ENCODE measurements at places on chromosomes 2 and 18. TPM values are rescaled to one million over a fixed set of nuclear protein-coding genes. Genes with fewer than 3 reads are reported as not detected.

MAP2 gene
- total RNA-seq: 1.2 TPM

DNA sequence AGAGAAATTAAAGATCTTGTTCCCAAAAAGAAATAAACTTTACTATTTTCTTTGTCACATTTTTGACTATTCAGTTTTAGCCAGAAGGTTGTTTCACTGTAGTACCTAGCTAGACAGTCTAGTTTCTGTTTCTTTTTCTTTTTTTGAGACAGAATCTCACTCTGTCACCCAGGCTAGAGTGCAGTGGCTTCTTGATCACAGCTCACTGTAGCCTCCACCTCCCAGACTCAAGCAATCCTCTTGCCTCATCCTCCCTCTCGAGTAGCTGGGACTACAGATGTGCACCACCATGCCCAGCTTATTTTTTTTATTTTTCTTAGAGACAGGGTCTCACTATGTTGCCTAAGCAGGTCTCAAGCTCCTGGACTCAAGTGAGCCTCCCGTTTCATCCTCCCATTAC lies 2.2 kb downstream of the RBM45 start:
- DNase-seq: no peak

GRCh38 chr2:217868911-217869334 lies 133.9 kb downstream of the TNS1 start:
- DNase-seq: peak; percentile 51

GRCh38 chr2:182807319-182807718 lies 59.1 kb downstream of the FRZB start:
- no peak for DNase-seq

GRCh38 chr18:3217948-3218647 lies 1.7 kb downstream of the MYOM1 start:
- DNase-seq: no peak

DNA sequence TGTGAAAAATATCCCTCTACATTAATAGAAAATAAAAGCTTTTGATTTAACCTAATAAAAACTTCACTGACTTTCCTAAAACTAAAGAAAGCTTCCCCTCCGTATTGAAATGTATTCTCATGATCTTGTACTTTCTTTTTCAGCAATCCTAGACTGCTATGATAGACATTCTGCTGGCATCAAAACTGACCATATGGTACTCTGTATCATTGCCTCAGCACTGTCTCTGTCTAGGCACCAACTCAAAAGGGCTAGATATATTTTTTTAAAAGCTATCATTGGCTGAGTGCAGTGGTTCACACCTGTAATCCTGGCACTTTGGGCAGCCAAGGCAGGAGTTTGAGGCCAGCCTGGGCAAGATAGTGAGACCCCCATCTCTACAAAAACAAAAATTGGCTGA lies 32.9 kb downstream of the CDKL4 start:
- DNase-seq: no peak

DNA sequence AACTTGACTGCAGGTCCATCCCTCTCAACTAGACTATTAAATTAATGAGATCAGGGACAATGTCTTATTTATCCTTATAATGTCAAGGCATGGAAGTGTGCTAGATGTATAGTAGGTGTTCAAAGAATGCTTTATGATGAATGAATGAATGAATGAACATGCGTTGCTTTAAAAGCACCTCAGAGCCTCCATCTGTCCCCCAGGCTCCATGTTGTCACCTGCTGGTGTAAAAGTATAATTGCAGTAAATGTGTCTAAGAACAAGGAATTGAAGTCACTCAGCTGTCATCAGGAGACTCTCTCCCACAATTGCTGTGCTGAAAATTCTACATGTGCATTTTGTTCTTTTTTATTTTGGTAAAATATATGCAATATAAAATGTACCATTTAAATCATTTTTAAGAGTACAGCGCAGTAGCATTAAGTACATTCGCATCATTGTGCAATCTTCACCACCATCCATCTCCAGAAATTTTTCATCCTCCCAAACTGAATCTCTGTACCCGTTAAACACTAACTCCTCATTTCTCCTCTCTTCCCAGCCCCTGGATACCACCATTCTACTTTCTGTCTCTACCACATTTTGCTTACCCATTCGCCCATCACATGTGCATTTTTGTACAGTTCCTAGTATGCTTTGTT lies 52.6 kb downstream of the GNAL start:
- no peak for DNase-seq

TGFA gene
- not detected for total RNA-seq

ASPRV1 gene
- total RNA-seq: not detected

- DNase-seq: no peak
These were observed 29.3 kb upstream of the INSIG2 start for GRCh38 chr2:118058951-118059350.

TBR1 gene
- not detected for total RNA-seq

KRCC1 gene
- 26.0 TPM for total RNA-seq

- no peak for DNase-seq
These were observed 85.4 kb upstream of the ATG16L1 start for GRCh38 chr2:233165895-233166661.

ZNF385B gene
- total RNA-seq: 0.24 TPM

LOXHD1 gene
- total RNA-seq: not detected

- no peak for DNase-seq
These were observed 849 bp upstream of the VRK2 start for GRCh38 chr2:58045580-58046334.

UGT1A8 gene
- total RNA-seq: not detected

TUBB8B gene
- total RNA-seq: not detected

DNA sequence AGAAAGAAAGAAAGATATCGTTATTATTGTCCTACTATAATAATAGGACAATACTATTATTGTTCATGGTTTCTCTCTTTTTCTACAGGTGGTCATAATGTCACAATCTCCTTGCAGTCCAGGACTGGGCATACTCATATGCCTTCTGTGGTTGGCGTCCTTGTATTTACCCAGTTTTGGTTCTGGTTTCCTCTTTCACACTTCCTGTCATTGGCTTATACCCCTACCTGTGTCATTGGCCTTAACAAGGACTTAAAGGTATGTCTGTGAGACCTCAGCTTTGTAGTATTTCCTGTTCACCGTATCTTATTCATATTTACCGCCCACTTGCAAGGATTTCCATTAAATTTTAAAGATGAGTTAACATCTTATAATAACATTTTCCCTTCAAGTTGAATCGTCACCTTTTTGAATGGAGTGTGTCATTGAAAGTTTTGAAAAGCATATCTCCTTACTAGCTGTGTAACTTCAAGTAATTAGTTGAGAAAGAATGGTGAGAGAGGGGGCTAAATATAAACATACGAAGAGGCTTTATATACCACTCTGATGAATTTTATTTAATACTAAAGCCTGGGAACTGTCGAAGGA lies 36.5 kb upstream of the HTR2B start:
- no peak for DNase-seq

- DNase-seq: no peak
These were observed 88.2 kb downstream of the SLC66A3 start for GRCh38 chr2:11243512-11243911.

GRCh38 chr2:120744817-120745216 lies 9.1 kb downstream of the GLI2 start:
- DNase-seq: no peak

KCNG2 gene
- total RNA-seq: not detected

GRCh38 chr2:239774933-239775622 lies 250.1 kb downstream of the NDUFA10 start:
- no peak for DNase-seq

CKAP2L gene
- 35.7 TPM for total RNA-seq

DNA sequence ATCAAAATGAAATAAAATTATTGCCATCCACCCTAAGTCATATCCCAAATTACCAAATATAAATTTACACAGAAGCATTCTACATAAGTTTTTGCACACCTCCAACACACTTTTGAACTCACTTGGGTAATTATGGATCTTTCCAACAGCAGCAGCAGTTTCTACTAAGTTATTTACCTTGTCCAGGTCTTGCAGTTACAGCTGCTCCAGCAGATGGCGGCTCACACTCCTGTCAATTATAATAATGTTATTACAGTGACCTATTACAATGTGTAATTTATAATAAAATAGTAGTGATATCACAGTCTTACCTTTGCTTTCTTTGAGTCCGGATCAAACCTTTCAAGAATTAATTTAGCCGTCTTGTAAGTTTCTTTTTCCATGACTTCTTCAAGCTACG lies 37.9 kb downstream of the LNPK start:
- no peak for DNase-seq

XDH gene
- 1.6 TPM for total RNA-seq

OTOF gene
- not detected for total RNA-seq

GMPPA gene
- 64.4 TPM for total RNA-seq

PTGR3 gene
- total RNA-seq: 37.9 TPM

GRCh38 chr2:172285010-172285621 lies 142.3 kb upstream of the ITGA6 start:
- peak; percentile 71 for DNase-seq

- DNase-seq: no peak
These were observed 433.1 kb upstream of the RAB12 start for GRCh38 chr18:8176109-8176508.

SKA1 gene
- 16.5 TPM for total RNA-seq

DNA sequence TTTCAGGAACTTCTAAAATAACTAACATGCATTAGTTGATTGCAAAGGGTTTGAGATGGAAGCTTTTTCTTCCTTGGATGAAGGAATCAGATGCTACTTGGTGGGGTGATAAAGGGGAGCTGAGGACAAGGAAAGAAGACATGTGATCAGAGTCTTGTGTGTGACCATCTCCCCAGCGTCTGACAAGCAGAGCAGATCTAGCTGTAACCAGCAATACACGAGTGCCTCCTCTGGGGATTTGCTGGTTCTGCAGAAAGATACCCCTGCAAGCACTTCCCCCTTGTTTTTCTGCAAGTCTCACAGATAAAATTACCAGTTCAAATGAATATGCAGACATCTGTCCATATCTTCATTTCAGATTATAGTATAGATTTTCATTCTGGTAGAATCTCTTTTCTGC lies 2.7 kb downstream of the CDH7 start:
- no peak for DNase-seq

DNA sequence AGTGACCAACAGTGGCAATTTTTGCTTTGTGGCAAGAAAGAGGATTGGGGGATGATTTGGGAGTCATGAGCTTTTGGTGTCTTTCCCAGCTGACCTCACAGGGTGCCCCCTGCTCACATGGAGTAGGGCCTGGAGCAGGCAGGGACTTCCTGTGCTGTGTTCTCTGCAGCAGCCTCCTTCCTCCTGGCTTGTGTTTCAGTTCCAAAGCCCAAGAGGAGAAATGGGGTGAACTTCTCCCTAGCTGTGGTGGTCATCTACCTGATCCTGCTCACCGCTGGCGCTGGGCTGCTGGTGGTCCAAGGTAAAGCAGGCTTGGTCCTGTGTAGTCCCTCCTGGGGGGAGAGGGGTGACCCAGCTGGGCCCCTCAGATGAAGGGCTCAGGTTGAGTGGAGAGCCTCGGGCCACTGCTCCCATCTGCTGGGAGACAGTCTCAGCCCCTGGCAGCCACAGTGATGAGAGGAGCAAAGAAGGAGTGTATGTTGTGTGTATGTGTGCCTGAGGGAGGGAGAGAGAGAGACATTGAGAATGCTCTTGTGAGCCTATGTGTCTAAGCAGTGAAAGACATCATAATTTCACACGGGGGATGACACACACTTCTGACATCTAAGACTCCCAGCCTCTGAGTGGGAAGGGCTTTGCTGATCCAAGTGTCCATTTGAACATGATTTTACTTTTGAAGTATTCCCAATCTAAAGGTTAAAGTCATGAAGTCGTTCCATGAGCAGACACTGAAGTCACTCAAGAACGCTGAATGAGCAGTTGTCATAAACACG lies 27.2 kb downstream of the MARCO start:
- no peak for DNase-seq

DNA sequence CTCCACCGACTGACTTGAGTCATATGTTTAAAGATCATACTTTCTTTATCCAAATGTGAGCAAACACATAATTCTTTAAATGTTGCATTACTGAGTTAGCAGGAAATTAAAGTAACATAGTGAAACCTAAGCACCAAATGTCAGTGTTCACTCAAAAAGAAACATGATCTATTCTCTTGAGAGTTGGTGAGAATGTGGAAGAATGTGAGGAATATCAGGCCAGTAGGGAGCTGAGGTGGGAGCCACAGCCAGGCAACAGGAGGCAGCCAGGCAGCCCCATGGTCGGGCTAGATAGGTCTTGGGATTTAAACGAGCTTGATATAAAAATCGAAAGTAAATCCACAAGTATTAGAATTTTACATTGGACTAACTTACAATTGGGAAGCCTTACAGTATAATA lies 198.1 kb upstream of the SH3BP4 start:
- no peak for DNase-seq

DNA sequence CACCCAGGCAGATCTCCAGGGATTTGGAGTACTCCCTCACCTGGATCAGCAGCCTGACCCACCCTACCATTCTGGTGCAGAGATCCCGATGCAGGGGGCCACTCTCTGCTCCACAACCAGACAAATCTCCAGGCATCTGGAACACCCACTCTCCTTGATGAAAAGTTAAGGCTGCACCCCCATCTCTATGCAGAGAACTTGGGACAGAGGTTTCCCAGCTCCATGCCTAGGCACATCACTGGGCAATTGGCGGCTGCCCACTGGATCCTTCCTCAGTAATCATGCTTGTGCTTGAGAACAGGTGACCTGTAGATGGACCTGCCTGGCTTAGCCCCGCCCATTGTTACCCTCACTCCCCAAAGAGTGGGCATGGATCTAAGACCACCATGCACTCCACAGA lies 624.9 kb downstream of the CBLN2 start:
- no peak for DNase-seq

DNA sequence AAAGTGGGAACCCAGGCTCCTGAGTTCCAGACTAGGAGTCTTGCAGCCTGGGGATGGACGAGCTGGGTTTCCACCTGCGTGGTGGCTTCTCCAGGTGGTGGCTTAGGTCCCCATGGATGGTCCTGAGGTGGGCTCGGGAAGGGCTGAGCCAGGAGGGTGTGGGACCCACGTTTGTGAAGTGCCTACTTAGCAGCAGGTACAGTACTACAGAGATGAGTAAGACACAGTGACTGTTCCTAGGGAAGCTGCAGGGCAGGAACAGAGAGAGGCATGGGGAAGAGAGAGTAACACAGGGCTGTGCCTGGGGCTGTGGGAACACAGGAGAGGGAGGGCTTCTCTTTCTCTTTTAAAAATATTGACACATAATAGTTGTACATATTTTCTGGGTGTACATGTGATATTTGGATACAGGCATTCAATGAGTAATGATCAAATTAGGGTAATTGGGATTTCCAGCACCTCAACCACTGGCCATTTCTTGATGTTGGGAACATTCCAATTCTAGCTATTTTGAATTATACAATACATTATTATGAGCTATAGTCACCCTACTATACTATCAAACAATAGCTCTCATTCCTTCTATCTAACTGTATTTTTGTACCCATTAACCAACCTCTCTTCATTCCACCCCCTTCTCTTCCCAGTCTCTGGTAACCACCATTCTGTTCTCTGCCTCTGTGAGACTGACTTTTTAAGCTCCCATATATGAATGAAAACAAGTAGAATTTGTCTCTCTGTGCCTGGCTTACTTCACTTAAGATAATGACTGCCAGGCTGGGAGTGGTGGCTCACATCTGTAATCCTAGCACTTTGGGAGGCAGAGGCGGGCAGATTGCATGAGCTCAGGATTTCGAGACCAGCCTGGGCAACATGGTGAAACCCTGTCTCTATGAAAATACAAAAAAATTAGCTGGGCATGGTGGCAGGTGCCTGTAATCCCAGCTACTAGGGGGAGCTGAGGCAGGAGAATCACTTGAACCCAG lies 15.0 kb downstream of the TOGARAM2 start:
- DNase-seq: no peak

TUBA4B gene
- total RNA-seq: not detected

CFC1 gene
- total RNA-seq: not detected

- no peak for DNase-seq
These were observed 14.4 kb upstream of the FHL2 start for GRCh38 chr2:105413206-105413605.

Measured in HFFc6 (cell line).